Stimulated activated CD4-positive, alpha-beta T cell treated with anti-CD3 and anti-CD28 coated beads, Interleukin-12 subunit alpha, Interleukin-12 subunit beta, amount 100 ng/mL, for 4 hours (primary cell): ENCODE measurements at places on chromosomes 4 and X.

GRCh38 chrX:18548996-18549395 is 122.9 kb downstream of the RS1 start:
- no peak for DNase-seq

- DNase-seq, result no peak
Observed at GRCh38 chr4:130336585-130337217, 1240.7 kb downstream of the C4orf33 start.

- DNase-seq, result no peak
Observed at GRCh38 chr4:118765399-118765798, 70.5 kb downstream of the SEC24D start.

GRCh38 chrX:103407776-103408175 is 31.4 kb downstream of the BEX3 start:
- no peak for DNase-seq

DNA sequence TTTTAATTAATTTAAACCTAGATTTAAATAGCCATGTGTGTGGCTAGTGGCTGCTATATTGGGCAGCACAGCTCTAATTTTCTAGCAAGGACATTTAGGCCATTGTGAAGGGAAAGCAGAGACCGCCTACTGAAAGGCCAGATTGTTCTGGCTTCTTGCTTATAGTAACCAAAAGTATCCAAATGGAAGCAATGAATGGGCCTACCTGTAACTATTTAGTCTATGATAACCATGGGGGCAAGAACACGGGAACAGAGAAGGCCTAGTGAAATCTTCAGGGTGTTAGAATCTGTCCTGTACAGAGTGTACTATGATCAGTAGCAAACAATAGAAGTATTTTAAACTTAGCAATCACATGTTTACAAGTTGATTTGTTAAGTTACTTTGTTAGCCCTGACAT is 16.5 kb upstream of the HPRT1 start:
- DNase-seq, result no peak

DNA sequence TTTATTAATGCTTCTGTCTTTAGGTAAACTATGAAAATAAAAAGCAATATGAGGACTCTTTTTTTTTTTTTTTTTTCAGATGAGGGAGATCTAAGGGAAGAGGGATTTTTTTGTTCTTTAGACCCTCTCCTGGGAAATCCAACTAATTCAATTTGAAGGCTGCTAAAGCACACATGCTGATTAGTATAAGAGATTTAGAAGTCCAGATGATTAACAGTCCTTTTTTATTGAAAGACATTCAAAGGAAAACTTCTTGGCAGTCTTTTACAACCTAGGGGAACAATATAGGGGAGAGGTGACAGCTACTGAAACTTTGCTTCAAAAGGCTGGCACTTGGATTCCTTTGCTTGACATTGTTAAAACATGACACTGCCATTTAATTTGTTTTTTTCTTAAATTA is 602.5 kb downstream of the RAPGEF2 start:
- no peak for DNase-seq

DNA sequence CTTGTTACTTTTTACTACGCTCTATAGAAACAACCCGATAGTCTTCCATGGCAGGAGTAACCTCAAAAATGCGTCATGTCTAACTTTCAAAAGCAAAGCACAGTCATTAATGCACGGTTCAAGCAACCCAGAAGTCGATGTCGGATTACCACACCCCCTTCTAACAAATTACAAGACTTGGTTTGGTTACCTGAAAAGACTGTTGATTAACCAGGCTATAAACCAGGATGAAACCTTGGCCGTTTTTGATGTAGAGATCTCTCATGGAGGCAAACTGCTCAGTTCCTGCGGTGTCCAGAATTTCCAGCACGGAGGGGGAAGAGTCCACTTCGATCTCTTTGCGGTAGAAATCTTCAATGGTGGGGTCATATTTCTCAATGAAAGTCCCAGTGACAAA is 2.4 kb downstream of the RAP2C start:
- no peak for DNase-seq

DNA sequence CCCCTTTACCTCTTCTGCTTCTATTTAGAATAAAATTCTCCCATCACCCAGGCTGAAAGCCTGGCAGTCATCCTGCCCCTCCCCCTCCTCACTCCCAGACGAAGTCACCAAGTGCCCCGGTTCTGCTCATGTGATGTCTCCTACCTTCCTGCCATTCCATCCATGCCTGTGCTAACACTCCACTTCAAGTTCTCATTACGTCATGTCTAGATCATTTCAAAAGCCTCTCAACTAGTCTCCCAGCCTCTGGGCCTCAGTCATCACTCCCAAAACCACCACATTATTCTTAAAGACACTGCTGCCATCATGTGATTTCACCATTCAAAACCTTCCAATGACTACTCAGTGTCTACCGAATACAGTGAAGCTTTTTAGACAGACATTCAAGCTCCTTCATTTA is 17.2 kb upstream of the HOPX start:
- no peak for DNase-seq
